ENCODE measurements at places on chromosomes 5 and 9. TPM values are rescaled to one million over a fixed set of nuclear protein-coding genes. Genes with fewer than 3 reads are reported as not detected.

Gene SLC25A2
- 0.29 TPM for total RNA-seq

GRCh38 chr9:82665324-82665723 lies 397.6 kb downstream of the RASEF start:
- H3K27ac ChIP-seq, result no peak overlapping the region
- H3K27me3 ChIP-seq, result no peaks in the 10 kb centered on the region
- no peak for DNase-seq
- no peaks in the 10 kb centered on the region for H3K4me1 ChIP-seq
- H3K4me3 ChIP-seq, result no peak overlapping the region

Gene OCLN
- total RNA-seq, result 35.1 TPM

DNA sequence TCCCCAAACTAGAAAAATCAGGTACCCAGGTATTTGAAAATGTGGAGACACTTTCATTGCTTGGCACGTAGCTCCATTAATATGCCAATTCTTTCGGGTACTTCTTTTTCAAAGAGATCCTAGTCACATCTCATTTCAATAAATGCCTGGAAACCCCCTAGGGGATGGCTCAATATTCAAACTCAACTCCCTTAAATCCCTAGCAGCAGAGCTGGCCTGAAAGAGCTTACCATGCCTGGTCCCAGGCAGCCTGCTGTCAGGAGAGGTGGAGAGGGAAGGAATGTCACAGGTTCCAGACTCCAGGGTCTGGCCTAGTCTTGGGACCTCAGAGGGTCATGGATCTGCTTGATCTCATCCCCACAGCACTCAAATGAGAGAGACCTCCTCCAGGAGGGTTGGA lies 187.1 kb downstream of the SPOCK1 start:
- H3K27me3 ChIP-seq, result no peaks in the 10 kb centered on the region
- H3K36me3 ChIP-seq, result no peaks in the 10 kb centered on the region
- no peak overlapping the region for H3K27ac ChIP-seq
- no peak for DNase-seq
- peaks cover 8% of the 10 kb centered on the region for H3K4me1 ChIP-seq
- H3K4me3 ChIP-seq, result no peak overlapping the region

GRCh38 chr9:121735065-121735792 lies 83.8 kb downstream of the DAB2IP start:
- no peak for DNase-seq
- H3K4me1 ChIP-seq, result peaks cover 96% of the 10 kb centered on the region
- no peaks in the 10 kb centered on the region for H3K36me3 ChIP-seq
- peak overlapping the region; percentile 79 for H3K27ac ChIP-seq

Data from esophagus squamous epithelium (tissue), 5 donors.